ENCODE measurements at places on chromosomes 11 and 22.

GRCh38 chr22:39699631-39700360 lies 129.2 kb downstream of the CACNA1I start:
- DNase-seq = no peak

GRCh38 chr22:49992921-49993648 lies 19.5 kb downstream of the IL17REL start:
- DNase-seq = peak; percentile 73

- no peak for DNase-seq
These were observed 7.3 kb downstream of the TCN2 start for GRCh38 chr22:30614268-30614667.

DNA sequence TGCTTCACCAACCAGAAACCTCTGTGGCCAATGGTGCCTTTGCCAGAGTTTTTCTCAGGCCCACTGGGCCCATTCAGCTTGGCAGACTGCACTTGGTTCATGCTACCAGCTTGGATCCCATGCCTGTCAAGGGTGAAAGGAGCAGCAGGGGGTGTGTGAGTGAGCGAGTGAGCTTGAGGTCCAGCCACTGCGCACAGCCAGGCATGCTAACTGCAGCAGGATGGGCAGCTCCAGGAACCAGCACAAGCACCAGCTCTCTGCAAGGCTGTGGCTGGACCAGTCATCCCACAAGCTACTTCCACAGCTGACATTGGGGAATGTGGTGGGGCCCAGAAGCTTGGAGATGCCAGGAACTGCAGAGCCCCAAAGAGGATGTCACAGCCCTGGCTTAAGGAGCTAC lies 40.8 kb downstream of the DDIAS start:
- DNase-seq = no peak

DNA sequence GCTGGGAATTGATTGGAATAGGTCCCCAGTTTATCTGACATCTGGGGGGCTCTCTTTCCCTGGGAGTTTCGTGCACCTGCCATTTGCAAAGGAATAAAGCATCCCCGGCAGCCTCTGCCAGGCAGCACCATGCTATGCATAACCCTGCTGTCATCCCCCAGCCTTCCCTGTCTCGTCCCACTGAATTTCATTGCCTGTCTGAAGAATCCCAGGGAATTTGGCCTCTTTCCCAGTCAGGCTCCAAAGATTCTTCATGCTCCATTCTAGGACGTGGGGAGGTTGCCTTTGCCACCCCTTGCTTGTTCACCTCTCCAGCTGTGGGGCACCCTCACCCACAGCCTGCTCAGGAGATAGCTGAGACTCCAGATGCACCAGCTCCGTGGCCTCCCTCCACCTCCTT lies 195.1 kb upstream of the TBCEL start:
- DNase-seq = no peak

DNA sequence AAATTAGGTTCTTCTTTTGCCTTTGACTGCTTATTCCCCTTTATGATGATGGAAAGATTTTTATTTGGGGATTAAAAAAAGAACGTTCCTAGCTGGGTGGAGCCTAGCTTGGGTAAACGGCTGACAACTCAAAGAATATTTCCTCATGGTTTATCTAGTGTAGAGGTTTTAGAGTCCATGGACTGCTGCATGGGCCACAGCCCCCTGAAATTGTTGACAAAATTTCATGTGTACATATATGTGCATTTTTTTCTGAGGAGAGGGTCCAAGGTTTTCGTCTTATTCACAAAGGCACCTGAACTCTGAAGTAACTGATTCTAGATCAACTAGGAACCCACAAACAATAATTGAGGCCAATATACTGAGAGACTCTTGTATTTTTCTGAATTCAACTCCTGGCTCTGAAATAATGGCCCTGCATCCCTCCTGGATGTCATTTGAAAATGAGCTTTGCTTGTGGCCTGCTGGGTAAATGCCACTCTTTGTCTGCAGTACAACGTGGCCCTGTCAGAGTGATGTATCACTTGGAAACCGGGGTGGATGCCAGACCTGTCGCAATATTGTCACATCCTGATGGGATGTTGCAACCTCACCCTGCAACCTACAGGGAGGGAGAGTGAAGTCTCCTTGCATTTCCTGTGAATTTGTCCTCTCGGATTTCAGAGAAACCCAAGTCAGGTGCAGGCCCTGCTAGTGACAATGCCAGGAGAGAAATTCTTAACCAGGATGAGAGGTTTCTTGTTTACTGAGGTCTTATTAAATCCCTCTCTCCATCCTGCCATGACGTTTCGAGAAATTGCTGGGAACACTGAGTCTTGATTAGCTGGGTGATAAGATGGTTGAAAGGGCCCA lies 33.8 kb downstream of the EHF start:
- no peak for DNase-seq

DNA sequence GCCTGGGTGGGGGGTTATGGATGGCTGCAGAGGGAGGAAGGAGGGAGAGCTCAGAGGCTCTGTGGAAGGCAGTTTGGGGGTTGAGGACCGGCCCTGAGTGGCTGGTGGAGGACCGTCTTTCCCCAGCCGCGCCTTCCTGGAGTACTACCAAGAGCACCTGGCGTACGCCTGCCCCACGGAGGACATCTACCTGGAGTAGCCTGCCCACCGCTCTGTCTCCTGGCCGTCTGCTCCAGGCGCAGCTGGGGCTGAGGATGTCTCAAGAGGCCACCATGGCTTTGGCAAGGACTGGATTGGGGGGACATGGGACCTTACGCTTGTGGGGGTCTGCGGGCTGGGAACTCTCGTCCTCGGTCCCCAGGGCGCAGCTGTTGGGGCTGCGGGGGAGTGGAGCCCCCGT lies 10.0 kb downstream of the MAPK8IP2 start:
- DNase-seq = no peak

DNA sequence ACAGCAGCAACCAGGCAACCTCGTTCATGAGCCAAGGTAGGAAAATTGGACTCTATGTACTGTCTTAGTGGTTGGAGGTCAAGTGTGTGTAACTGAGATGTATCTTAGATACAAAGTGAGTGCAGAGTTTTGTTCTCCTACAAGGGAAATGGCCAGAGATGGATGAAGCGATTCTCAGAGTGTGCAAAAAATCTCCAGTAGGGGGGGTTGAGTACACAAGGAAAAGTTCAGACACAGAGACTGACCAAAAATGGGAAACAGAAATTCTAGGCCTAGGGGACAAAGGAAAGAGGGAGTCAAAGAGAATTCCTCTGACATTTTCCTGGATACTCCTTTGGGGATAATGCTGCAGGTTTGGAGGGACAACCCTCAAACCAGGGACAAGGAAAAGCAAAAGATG lies 38.2 kb upstream of the OR5AK2 start:
- DNase-seq = no peak

- DNase-seq = no peak
These were observed 37.0 kb downstream of the PRCP start for GRCh38 chr11:82863209-82863608.

DNA sequence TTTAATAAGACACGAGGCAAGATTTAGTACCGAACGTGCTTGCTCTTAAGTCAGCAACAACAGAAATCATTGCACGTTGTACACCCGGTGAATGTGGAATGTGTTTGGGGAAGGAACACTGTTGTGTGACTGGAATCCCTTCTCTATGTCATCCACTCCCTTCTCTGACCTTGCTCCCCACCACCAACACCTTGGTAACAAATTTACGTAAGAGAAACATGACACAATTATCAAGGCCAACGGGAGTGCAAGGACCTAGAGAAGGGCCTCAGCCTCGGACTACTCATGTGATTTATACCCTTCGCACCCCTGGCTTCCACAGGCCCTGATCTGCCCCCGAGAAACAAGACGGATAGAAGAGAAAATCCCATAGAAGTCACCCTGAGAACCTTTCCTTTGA lies 236.2 kb downstream of the LARGE1 start:
- no peak for DNase-seq

DNA sequence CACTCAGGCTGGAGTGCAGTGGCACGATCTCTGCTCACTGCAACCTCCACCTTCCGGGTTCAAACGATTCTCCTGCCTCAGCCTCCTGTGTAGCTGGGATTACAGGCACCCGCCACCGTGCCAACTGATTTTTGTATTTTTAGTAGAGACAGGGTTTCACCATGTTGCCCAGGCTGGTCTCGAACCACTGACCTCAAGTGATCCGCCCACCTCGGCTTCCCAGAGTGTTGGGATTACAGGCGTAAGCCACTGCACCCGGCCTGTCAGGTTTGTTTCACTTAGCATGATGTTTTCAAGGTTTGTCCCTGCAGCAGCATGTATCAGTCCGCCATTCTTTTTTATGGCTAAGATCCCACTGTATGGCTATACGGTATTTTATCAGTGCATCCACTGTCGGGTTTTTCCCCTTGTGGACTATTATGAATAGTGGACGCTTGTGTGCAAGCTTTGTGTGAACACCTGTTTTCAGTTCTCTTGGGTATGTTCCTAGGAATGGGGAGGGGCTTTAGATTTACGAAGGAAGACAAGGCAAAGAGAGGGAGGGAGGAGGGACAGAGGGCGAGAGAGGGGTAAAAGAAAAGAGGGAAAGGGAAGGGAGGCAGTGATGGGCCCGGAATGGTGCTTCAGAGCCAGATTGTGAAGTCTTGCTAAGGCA lies 13.9 kb upstream of the CDC42EP2 start:
- DNase-seq = no peak

DNA sequence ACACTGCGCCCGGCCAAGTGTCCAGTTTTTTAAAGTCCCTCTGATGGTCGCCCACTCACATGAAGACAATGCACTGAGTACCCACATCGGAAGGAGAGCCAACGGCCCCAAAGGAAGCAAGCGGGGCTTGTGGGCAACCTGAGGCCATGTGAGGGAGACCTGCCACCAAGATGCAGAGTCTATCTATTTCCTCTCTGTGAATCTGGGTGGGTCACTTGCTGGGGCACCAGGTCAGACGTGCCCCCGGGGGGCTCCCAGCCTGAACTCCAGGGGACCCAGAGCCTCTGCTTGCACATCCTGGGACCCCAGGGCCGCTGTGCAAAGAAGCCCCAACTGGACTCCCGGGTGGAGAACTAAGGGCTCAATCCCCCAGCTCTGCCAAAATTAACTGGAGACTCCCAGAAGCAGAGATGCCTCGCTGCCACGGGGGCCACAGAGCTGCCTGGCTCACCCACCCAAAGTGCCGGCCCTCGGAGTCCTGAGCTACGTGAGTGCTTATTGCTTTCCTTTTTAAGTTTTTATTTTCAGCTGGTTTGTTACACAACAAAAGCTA lies 106.4 kb downstream of the BRD1 start:
- no peak for DNase-seq

All from stimulated activated CD4-positive, alpha-beta T cell treated with anti-CD3 and anti-CD28 coated beads, Interleukin-4, amount 100 ng/mL, for 4 hours (primary cell).